ENCODE measurements at places on chromosomes 4 and X.

- no peak for ATAC-seq
- peaks cover 30% of the 10 kb centered on the region for H3K4me1 ChIP-seq
- no peak overlapping the region for H3K27ac ChIP-seq
Observed at GRCh38 chr4:73707918-73708577, 32.3 kb upstream of the CXCL8 start.

- no peaks in the 10 kb centered on the region for H3K36me3 ChIP-seq
- ATAC-seq, result no peak
- no peak overlapping the region for H3K4me3 ChIP-seq
- H3K4me1 ChIP-seq, result no peaks in the 10 kb centered on the region
- no peak overlapping the region for H3K27ac ChIP-seq
Observed at GRCh38 chr4:105619188-105619931, 66.9 kb downstream of the ARHGEF38 start.

DNA sequence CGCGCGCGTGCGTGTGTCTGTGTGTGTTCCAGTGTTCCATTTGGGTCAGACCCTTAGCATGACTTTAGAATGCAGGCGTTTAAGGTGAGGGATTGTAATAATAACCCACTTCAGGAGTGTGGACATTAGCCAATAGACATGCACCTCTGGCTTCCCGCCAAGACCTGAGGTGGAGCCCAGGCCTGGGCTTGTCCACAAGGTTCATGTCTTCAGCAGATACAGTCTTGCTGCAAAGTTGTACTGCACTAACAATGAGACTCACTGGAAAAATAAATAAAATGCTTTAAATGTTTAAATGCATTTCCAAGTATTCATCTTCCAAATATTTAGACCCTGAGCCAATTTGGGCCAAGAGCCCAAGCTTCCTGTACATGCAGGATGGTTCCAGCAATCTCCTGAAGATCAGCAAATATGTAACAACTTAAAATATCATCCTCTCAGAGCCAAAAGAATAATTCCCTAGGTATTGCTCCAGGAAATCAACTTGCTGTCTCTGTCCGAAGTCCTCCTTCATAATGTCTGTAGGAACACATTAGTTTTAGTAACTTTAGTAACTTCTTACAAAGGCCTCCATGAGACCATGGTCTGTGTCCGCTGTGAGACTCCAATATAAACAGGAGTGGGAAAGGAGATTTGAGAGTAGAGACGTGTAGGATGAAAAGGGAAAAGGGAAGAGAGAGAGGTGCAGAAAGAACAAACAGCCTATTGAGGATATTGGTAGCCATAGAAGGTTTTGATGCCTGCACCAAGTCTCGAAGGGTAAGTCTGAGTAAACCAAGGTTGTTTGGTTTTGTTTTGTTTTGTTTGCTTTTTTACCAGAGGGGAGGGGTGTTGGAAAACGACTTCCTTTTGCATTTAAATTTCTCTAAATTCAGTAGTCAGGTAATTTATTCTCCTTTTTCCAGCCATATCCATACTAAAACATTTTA is 98.5 kb upstream of the KLF3 start:
- ATAC-seq, result peak; percentile 40
- no peak overlapping the region for H3K4me3 ChIP-seq
- H3K36me3 ChIP-seq, result no peaks in the 10 kb centered on the region

DNA sequence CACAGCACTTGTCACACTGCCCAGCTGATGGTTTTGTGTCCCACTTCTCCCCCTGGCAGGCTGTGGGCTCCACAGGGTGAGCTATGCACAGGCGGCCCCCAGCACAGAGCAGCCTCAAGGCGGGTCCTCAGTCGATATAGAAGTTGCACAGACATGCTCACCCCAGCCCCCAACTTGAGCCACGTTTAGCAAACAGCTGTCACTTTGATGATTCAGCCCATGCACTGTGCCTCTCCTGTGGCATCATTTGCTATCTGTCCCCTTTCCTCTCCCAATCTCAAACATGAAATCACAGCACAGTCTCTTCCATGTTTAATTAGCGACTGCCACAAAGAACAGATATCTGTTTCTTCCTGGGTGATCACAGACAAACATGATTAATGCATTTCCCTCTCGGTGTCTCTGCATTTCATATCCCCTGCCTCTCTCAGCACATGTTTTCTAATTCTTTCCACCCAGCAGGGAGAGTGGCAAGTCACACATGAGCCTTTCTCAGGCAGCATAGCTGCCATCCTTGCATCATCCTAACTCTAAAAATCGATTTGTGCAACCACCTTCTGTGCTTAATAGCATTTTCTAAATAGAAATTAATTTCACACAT is 204.9 kb downstream of the EVC2 start:
- H3K27ac ChIP-seq, result no peak overlapping the region
- no peak overlapping the region for H3K4me3 ChIP-seq
- no peaks in the 10 kb centered on the region for H3K4me1 ChIP-seq
- ATAC-seq, result no peak

- no peaks in the 10 kb centered on the region for H3K27me3 ChIP-seq
- no peak overlapping the region for H3K27ac ChIP-seq
- H3K4me1 ChIP-seq, result no peaks in the 10 kb centered on the region
- H3K36me3 ChIP-seq, result no peaks in the 10 kb centered on the region
- no peak for ATAC-seq
Observed at GRCh38 chr4:122003335-122003734, 51.5 kb upstream of the TRPC3 start.

DNA sequence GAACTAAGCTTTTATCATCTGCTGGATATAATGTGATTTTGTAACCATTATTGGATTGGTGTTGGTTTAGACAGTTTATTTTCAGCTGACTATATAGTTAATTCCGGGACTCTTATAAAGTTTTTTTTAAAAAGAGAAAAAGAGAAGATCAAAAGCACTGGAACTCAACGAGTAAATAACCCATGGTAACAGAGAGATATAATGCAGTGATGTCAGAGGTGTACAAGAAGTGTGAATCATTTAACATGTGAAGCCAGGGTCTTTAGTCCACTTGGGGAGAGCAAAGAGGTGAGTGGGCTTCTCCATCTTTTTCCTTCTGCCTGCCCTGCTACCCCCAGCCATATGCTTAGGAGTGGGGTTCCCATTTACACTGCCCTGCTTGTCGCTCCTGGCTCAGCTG is 3.2 kb downstream of the TMEM165 start:
- no peak for ATAC-seq
- peak overlapping the region; percentile 95 for H3K4me3 ChIP-seq
- peak overlapping the region; percentile 58 for H3K27ac ChIP-seq
- no peaks in the 10 kb centered on the region for H3K36me3 ChIP-seq

DNA sequence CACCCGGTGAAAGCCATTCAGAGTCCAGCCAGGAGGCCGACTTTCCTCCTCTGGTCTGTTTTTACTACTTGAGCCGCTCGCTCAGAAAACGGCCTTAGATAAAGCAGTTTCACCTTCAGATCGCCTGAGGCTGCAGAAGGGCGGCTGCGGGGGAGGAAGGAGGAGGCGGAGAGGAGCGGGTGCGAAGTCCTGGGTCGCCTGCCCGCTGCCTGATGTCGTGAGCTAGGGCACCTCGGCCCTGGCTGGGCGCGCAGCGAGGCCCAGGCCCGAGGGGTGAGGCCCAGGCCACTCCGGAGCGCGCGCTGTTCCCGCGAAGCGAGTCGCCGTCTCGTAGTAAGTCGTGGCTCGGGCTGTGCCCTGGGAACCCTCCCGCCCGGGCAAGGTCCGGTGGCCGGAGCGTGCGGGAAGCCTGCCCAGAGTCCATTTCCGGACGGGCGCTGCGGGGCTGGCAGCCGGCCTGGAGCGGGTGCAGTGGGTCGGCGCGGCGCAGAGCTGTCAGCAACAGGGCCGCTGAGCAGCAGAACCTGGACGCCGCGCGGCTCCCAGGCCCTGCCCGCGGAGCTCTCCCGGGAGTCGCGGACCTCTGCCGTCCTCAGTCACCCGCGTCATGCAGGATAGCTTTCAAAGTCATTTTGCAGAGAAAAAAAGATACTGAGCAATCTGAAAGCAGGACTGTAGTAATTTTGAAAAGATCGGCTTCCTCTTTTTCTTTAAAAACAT is 18.6 kb downstream of the TRIM2 start:
- ATAC-seq, result peak; percentile 76
- H3K4me1 ChIP-seq, result peaks cover 56% of the 10 kb centered on the region
- H3K36me3 ChIP-seq, result no peaks in the 10 kb centered on the region

DNA sequence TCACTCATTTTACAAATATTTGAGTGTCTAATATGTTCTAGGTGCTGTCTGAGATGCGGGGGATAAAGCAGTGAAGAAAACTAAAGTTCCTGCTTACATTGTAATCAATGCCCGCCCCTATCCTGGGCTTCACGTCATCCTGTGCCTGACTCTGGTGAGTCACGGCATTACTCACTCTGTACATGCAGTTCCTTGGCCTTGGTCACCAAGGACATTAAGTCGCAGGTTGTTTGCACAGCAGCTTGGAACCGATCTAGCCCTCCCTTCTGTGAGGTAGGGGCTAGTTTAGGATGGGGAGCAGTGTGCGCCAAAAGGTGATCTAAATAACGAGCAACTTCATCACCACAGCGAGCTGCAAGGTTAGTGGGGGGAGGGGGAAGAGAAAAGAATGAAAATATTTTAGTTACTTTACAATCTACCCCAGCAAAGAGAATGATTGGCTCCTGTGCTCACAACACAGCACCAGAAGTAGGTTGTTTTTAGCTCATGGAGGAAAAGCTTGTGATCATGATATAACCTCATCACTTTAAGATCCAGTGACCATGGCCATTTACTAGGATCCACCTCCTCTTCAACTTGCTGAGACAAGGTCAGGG is 48.0 kb upstream of the HDAC8 start:
- H3K27ac ChIP-seq, result peak overlapping the region; percentile 19
- no peaks in the 10 kb centered on the region for H3K27me3 ChIP-seq
- no peaks in the 10 kb centered on the region for H3K4me1 ChIP-seq
- no peak overlapping the region for H3K4me3 ChIP-seq
- H3K36me3 ChIP-seq, result no peaks in the 10 kb centered on the region
- ATAC-seq, result peak; percentile 57

DNA sequence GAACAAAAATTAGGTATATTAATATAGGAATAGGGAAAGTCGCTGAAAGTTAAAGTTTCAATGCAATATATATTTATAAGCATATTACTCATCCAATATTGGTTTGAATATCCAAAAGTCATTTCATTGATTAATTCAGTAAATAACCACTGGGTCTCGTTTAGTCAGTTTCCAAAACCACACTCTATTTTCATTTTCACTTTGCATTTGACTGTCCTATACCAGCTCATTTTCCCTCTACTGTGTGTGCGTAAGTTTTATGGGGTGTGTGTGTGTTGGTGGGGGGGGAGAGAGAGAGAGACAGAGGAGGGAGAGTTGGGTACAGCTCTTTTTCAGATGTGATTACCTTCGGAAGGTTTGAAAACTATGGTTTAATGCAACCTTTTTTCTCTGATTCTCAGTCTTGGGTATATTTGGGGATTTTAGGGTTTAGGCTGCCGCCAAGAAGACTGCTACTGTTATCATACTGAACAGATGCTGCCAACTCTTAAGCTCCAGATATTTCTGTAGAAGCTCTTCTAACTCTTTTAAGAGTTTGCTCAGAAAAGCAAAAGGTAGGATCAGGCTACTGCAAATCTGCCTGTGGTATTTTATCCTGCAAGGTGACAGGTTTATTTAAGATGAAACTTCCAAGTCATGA is 1427.4 kb downstream of the PCDH7 start:
- H3K36me3 ChIP-seq, result no peaks in the 10 kb centered on the region
- no peak for ATAC-seq
- no peaks in the 10 kb centered on the region for H3K27me3 ChIP-seq
- H3K27ac ChIP-seq, result no peak overlapping the region
- no peaks in the 10 kb centered on the region for H3K4me1 ChIP-seq

GRCh38 chr4:165537028-165537648 is 158.3 kb downstream of the CPE start:
- no peaks in the 10 kb centered on the region for H3K4me1 ChIP-seq
- peak; percentile 51 for ATAC-seq
- H3K27me3 ChIP-seq, result no peaks in the 10 kb centered on the region

- no peaks in the 10 kb centered on the region for H3K4me1 ChIP-seq
- no peaks in the 10 kb centered on the region for H3K27me3 ChIP-seq
- no peaks in the 10 kb centered on the region for H3K36me3 ChIP-seq
- H3K27ac ChIP-seq, result no peak overlapping the region
- peak; percentile 22 for ATAC-seq
Observed at GRCh38 chr4:80387390-80388283, 52.1 kb downstream of the CFAP299 start.

- no peak for ATAC-seq
- no peaks in the 10 kb centered on the region for H3K4me1 ChIP-seq
- no peaks in the 10 kb centered on the region for H3K27me3 ChIP-seq
- no peaks in the 10 kb centered on the region for H3K36me3 ChIP-seq
- H3K27ac ChIP-seq, result no peak overlapping the region
- no peak overlapping the region for H3K4me3 ChIP-seq
Observed at GRCh38 chrX:153538424-153538823, 21.0 kb downstream of the ATP2B3 start.

- no peaks in the 10 kb centered on the region for H3K27me3 ChIP-seq
- H3K4me3 ChIP-seq, result no peak overlapping the region
- no peak overlapping the region for H3K27ac ChIP-seq
- no peaks in the 10 kb centered on the region for H3K36me3 ChIP-seq
Observed at GRCh38 chrX:105263801-105264200, 43.3 kb upstream of the TEX13A start.
